Vagina (tissue), 2 donors: ENCODE measurements at places on chromosomes 13 and 19.
A peak's percentile ranks its signal among the peaks of the same experiment; 100 is the strongest.

DNA sequence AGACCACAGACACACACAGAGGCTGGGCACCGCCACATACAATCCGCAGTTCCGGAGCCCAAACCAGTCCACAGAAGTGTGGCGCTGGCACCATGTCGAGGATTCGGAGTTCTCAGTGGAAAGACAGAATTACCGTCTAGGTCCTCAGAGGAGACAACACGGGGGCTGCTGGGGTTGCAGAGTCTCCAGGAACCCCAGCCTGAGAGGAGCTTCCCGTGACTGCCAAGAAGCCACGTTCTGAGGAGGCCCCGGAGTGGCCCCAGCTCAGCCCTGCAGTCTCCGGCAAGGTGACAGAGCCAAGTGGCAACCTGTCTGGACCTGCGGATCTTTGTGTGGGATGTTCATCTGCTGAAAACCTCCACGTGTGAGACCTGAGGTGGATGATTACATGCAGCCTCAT lies 7.3 kb upstream of the ADPRHL1 start:
- DNase-seq = no peak

DNA sequence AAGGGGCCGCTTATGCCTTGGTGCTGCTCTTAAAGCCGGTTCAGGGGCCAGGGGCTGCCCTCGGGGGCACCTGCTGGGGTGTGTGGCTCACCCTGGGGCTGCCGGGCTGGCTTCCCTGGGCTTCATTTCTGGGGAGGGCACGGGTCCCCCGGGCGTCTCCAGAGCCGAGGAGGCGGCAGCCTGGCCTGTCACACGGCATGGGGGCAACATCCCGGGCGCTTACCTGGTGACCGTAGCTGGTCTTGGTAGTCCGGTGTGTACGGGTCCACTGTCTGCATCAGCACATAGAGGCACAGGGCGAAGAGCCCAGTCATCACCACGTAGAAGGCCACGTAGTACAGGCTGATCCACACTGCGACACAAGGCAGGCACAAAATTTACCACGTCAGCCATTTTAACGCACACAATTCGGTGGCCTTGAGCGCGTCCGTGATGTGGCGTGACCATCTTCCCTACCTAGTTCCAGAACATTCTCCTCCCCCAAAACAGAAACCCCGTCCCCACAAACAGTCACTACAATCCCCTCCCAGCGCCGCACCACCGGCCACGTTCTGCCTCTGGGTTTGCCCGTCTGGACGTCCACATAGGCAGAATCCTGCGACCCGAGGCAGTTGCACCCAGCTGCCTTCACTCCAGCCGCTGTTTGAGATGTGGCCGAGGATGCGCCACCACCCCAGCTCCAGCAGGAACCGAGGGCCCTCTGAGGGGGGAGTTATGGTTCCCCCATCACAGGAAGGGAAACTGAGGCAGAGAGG lies 3.2 kb downstream of the ATP4B start:
- no peak for DNase-seq

DNA sequence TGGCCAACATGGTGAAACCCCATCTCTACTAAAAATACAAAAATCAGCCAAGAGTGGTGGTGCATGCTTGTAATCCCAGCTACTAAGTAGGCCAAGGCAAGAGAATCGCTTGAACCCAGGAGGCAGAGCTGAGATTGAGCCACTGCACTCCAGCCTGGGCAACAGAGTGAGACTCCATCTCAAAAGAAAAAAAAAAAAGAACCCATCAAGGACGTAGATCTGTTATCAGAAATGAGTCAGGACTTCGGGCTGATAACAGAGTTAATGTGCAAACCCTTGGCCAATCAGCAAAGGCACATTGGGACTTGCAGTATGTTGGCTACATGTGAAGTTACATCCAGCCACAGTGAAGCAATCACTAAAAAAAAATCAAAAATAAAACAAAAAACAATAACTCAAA lies 4.8 kb upstream of the LGALS7B start:
- no peak for DNase-seq

GRCh38 chr19:30743011-30743410 lies 370.8 kb downstream of the ZNF536 start:
- DNase-seq = no peak

GRCh38 chr19:46197314-46198070 lies 32.0 kb upstream of the IGFL1 start:
- DNase-seq = no peak

GRCh38 chr19:47492571-47493377 lies 8.8 kb upstream of the KPTN start:
- no peak for DNase-seq

DNA sequence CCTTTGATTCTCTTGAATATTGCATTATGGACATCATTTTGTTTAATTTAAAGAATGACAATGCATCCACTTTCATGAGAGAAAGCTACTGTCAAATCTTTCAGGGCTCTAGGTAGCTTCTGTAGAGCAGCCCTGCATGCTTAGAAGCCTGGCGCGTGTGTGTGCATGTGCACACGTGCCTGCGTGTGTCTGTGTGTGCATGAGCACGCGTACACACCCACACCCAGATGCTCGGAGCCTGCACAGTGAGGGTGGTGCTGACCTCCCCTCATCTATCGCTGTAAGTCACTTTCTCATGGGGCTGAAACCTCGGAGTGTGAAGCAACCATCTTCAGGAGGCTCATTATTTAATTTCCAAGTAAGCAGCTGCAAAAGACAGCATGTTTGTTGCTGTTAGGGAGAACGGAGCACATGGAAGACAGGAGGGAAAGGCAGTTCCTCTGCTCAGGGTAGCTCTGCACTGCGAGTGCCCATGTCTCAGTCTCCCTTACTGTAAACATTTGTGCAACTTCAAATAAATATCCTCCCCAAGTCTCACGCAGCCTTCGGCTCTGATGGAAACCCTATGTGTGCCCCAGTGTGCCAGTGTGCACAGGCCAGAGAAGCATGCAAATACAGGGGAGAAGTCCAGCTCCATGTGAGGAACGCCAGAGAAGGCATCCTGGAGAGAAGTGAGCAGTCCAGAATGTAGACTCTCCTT lies 22.8 kb downstream of the TSHZ3 start:
- DNase-seq = no peak

DNA sequence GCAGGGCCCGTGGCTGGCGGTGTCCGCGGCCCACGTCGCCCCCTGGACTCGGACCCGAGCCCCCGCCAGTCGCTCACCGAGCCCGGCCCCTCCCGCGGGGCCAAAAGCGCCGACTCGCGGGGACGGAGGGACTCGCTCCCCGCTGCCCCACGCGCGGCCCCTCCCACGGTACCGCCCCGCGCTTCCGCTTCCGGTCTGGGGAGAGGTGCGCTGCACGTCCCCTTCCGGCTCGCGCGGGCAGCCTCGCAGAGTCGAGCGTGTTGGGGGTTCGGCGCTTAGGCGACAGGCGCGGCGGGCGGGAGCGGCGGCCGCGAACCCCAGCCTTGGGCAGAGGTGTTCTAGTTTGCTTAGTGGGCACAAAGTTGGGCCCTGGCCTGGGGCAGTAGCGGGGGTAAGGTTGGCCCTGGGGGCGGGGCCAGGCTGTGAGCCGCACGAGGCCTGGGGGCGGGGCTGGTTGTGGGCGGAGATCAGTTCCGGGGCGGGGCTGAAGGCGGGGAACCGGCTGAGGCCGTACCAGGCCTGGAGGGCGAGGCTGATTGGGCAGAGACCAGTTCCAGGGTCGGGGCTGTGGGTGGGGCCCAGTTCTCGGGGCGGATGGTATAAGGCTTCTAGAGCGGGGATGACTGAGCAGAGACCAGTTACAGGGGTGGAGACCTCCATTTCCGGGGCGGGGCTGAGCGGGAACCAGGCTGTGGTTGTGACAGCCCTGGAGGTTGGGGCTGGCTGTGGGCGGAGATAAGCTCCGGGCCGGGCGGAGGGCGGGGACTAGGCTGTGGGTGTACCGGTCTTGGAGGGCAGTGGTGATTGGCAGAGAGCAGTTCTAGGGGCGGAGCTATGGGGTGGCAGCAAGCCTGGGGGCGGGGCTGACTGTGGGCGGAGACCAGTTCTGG lies at the start of the genes MBD3L1 and ZNF558:
MBD3L1 (plus strand) TSS at position 246 of the 890 bp plus-strand sequence. CDS start 10,302 bp downstream, outside the sequence.
ZNF558 (minus strand) TSS at position 173 of the 890 bp plus-strand sequence. CDS start 9,645 bp downstream, outside the sequence.
- peak; percentile 98 for DNase-seq

GRCh38 chr13:29935309-29935981 lies 85.0 kb upstream of the UBL3 start:
- no peak for DNase-seq
